NCI-H2107 (cell line): ENCODE measurements at places on chromosomes 12 and 14.

- no peak for DNase-seq
Observed at GRCh38 chr14:55698051-55698450, 118.0 kb downstream of the KTN1 start.

- DNase-seq, result no peak
Observed at GRCh38 chr14:50230701-50231474, 490 bp downstream of the SOS2 start.

GRCh38 chr12:53198486-53199110 lies 8.5 kb downstream of the ITGB7 start:
- no peak for DNase-seq

DNA sequence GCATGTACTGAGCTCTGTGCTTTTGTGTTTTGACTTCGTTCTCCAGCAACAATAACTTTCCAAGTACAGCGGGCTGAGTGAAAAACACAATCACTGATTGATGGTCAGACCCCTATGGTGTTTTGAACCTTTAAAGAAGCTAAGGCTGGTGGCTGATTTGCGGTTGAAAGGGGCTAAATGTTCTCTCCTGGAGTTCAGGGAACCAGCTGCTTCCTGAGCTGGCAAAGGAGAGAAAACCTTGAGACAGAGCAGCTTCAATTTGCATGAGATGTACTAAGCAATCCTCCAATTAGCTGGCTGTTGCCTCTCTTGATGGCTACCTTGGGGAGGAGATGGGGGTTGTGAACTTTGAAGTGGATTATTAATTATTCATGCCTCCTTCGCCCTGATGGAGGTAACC lies 546.7 kb upstream of the SEL1L start:
- DNase-seq, result no peak

- no peak for DNase-seq
Observed at GRCh38 chr12:66763467-66763866, 84.6 kb upstream of the GRIP1 start.

GRCh38 chr12:94957006-94957405 lies 46.5 kb downstream of the NDUFA12 start:
- DNase-seq, result no peak

DNA sequence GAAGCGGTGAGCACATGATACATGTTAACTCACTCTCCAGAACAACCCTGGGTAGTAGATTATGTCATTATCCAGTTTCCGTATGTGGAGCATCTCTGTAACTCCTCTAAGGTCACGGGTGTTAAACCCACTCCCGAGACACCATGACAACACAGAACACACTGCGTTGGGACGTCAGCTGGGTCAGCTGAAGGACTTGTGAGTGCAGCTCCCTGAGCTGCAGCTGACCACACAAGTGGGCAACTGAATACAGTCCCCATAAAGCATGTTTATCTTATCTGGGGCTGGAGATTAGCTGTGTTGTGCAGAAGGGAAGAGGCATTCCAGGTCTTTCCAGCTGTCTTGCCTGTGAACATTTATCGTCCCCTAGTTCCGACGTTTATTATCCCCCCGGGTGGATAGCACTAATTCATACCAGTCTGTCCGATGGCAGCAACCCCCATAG lies 211.5 kb downstream of the CHST11 start:
- DNase-seq, result no peak

- no peak for DNase-seq
Observed at GRCh38 chr12:98213556-98213955, 301.8 kb upstream of the TMPO start.

GRCh38 chr12:8572507-8572906 lies 31.8 kb upstream of the CLEC4E start:
- DNase-seq, result no peak
